ENCODE measurements at places on chromosomes 16 and 17.
A peak's percentile ranks its signal among the peaks of the same experiment; 100 is the strongest.

DNA sequence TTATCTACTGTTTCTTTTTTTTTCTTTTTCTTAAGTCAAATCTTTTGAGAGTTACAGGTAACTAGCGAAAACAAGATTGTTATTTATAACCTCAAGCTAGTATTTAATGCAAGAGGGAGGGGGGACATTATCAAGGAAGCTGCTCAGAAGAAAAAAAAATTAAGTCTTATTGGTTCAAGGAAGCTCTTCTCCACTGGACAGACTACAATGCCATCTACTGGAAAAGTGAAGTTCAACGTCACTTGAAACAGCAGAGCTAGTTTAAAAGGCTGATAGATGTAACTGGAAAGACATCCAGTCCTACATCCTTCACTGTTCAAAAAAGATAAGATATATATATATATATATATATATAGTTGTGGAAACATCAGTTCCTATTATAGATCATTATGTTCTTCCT lies 418.0 kb upstream of the PSMD7 start:
- peak; percentile 12 for DNase-seq
- H3K4me1 ChIP-seq, result no peaks in the 10 kb centered on the region
- H3K27ac ChIP-seq, result no peak overlapping the region
- H3K4me3 ChIP-seq, result no peak overlapping the region

DNA sequence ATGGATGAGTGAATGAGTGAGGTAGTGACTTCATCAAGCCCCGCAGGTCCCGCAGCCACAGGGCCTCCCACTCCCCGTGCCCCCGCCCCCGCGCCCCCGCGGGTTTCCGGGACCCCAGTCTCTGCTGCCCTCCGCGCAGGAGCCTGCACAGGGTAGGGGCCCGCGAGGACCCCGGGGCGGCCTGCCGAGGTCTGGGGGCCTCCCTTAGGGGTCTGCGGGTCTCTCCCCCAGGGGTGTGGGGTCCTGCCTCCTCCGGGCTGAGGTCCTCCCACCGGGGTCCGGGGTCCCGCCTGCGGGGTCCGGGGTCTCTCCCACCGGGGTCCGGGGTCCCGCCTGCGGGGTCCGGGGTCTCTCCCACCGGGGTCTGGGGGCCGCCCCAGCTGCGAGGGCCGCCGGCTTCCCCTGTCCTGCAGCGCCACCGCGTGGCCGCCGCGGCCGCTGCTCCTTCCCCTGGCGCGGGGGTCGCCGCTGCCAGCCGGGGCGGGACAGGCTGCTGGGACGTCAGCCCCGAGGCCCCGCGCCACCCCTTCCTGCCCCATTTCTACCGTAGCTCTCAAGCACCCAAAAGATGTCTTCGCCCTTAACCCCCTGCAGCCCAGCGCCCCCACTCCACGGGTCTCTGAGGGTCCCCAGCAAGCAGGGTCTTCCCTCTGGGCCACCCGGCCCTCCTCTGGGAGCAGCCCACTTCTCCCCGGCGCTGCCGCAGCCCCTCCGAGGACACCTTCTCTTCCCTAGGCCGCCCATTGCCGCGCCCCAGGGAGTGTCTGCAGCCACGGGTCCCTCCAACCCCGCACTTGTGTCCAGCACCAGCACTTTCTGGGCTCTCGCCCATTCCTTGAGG lies 10.4 kb upstream of the CHMP6 start:
- no peak overlapping the region for H3K4me3 ChIP-seq
- H3K27me3 ChIP-seq, result no peaks in the 10 kb centered on the region
- DNase-seq, result peak; percentile 35
- H3K4me1 ChIP-seq, result peaks cover 8% of the 10 kb centered on the region
- H3K27ac ChIP-seq, result no peak overlapping the region

DNA sequence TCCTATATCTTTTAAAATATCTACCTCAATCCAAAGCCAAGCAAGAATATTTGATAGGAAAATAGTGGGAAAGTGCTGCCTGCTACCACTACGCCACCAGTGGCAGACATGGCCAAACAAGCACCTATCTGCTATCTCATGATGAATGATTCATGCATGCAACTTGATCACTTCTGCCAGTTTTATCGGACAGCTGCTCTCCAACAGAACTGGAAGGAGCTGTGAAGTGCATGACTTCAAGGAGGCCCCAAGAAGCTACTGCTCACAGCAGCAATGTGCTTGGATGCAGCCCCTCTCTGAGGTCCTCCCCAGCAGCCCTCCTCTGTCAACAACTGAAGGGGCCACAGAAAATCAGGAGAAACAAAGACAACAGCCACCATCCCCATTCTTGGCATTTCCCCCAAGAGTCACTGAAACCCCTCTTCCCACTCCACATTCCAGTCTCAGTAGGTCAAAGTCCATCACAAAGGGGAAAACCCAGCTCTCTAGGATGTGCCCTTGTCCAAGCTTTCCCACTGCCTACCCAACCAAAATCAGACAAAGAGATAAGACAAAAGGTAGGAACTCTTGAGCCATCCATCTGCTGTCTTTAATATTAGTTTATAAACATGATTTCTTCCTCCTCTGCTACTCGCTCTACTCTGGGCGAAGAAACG lies 215.3 kb downstream of the C16orf78 start:
- H3K27me3 ChIP-seq, result peaks cover 2% of the 10 kb centered on the region
- DNase-seq, result no peak
- no peak overlapping the region for H3K27ac ChIP-seq
- no peaks in the 10 kb centered on the region for H3K36me3 ChIP-seq

GRCh38 chr17:77581480-77581879 lies 377.0 kb upstream of the TNRC6C start:
- no peak overlapping the region for H3K27ac ChIP-seq
- no peak for DNase-seq
- H3K4me1 ChIP-seq, result no peaks in the 10 kb centered on the region
- H3K4me3 ChIP-seq, result no peak overlapping the region
- no peaks in the 10 kb centered on the region for H3K27me3 ChIP-seq

- H3K4me1 ChIP-seq, result peaks cover 4% of the 10 kb centered on the region
- H3K27ac ChIP-seq, result no peak overlapping the region
- DNase-seq, result no peak
- no peaks in the 10 kb centered on the region for H3K36me3 ChIP-seq
Observed at GRCh38 chr17:55454906-55455474, 33.4 kb upstream of the MMD start.

- H3K4me3 ChIP-seq, result no peak overlapping the region
- H3K27me3 ChIP-seq, result no peaks in the 10 kb centered on the region
- DNase-seq, result peak; percentile 78
- peaks cover 38% of the 10 kb centered on the region for H3K4me1 ChIP-seq
- H3K27ac ChIP-seq, result peak overlapping the region; percentile 19
- peaks cover 62% of the 10 kb centered on the region for H3K36me3 ChIP-seq
Observed at GRCh38 chr16:50326835-50327465, 41.8 kb downstream of the BRD7 start.

DNA sequence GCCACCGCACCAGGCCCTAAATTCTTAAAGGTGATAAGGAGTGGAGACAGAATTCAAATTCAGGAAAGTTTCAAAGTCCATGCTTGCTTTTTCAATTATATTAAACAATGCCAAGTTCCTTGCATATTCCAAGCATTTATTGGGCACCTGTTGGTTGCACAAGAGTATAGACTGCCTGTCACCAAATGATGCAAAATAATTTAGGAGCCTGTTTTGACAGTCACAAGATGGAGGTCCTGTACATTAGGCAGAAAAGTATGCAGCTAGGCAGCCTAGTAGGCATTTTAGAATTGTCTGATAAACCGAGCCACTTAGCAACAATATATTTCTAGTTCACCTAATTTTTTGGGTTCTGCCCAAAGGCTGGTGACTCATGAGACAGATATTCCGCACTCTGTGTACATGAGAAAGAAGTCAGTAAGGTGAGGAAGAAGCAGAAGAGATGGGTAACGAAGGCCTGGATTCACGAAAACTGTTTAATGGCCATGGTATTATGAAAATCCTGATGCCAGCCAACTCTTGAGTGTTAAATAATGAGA lies 7.3 kb downstream of the ACACA start:
- H3K4me3 ChIP-seq, result no peak overlapping the region
- H3K4me1 ChIP-seq, result no peaks in the 10 kb centered on the region
- DNase-seq, result no peak
- no peaks in the 10 kb centered on the region for H3K27me3 ChIP-seq

- no peaks in the 10 kb centered on the region for H3K36me3 ChIP-seq
- no peak overlapping the region for H3K27ac ChIP-seq
- no peak for DNase-seq
Observed at GRCh38 chr16:85595812-85596502, 17.2 kb upstream of the GSE1 start.

DNA sequence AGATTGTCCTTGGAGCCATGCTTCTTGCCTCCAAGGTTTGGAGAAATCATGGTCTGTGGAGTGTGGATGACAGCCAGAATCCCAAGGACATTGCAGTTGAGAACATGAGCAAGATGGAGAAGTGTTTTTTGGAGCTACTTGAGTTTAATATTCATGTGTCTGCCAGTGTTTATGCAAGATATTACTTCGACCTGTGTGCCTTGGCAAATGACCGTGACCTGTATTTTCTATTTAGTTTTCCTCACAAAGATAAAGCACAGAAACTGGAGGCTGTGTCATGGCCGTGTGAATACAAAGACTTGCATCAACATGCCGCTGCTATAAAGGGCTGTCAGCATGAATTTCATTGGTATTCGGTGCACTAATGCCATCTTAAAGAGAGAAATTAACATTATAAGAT lies 9.0 kb downstream of the GGA2 start:
- peaks cover 50% of the 10 kb centered on the region for H3K4me1 ChIP-seq
- H3K4me3 ChIP-seq, result no peak overlapping the region
- no peak for DNase-seq
- H3K36me3 ChIP-seq, result peaks cover 15% of the 10 kb centered on the region

GRCh38 chr16:87931504-87931903 lies 4.8 kb downstream of the CA5A start:
- DNase-seq, result no peak
- no peak overlapping the region for H3K27ac ChIP-seq
- no peaks in the 10 kb centered on the region for H3K36me3 ChIP-seq
- no peak overlapping the region for H3K4me3 ChIP-seq
- H3K4me1 ChIP-seq, result peaks cover under 1% of the 10 kb centered on the region

DNA sequence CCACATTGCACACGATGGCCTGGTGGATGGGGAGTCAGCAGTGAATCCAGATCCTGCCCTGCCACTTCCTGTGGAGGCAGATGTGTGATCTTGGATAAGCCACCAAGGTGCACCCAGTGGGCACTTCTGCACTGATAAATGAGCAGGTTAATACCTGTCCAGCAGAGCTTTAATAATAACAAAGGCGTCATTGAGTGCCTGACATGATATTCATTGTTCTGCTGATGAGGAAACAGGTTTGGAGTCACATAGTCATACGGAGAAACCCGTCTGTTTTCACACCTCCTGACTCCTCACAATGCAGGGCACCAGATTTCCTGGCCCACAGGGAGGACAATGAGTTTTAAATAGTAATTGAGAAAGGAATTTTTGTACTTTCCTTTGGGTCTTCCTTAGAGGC lies 324.6 kb upstream of the CDH5 start:
- DNase-seq, result no peak
- H3K4me1 ChIP-seq, result no peaks in the 10 kb centered on the region
- no peak overlapping the region for H3K27ac ChIP-seq
- no peaks in the 10 kb centered on the region for H3K36me3 ChIP-seq
- no peak overlapping the region for H3K4me3 ChIP-seq

- H3K27ac ChIP-seq, result peak overlapping the region; percentile 69
- DNase-seq, result no peak
- no peak overlapping the region for H3K4me3 ChIP-seq
- peaks cover 60% of the 10 kb centered on the region for H3K4me1 ChIP-seq
Observed at GRCh38 chr16:81520151-81520470, 75.5 kb downstream of the CMIP start.

- H3K27me3 ChIP-seq, result no peaks in the 10 kb centered on the region
- peaks cover 56% of the 10 kb centered on the region for H3K36me3 ChIP-seq
- no peak overlapping the region for H3K4me3 ChIP-seq
- H3K4me1 ChIP-seq, result no peaks in the 10 kb centered on the region
- DNase-seq, result no peak
Observed at GRCh38 chr17:5446786-5447185, 7.8 kb upstream of the C1QBP start.

Measured in CD4-positive, alpha-beta T cell (primary cell).